ENCODE measurements at places on chromosomes 3 and 15.

- DNase-seq = no peak
Measured at GRCh38 chr3:64300790-64301423, 75.6 kb upstream of the PRICKLE2 start.

DNA sequence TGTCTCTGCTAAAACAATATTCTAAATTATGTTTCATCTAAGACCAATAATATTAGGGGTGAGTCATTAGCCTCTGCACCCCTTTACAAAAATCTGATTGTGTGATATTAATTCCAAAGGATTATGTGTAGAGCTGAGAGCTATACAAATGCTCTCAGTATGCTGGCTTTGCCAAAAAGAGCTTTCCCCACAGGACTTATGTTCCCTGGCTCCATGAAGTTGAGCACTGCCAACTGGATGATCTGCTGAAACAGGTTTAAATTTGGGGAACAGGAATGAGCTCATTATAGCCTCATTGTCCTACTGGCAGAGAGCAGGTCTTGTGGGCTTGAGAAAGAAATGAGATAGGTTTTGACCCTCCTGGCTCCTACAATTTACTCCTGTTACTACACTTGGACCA is 347.8 kb upstream of the LMCD1 start:
- no peak for DNase-seq

DNA sequence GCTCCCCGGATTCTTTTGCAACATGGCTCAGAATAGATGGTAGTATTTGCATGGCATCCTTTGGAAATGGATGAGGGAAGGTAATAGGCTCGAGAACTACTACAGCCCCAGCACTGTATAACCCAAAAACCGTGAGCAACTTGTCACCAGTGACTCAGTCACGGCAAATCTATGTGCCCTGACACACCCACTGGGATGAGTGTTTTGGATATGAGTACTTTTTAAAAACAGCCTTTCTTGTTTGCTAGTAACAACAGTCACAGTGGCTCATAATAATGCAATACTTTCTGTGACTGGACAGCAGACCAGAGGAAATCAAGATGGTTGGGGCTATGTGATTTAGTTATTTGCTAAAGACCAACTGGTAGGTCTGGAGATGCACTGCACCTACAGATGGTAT is 299.6 kb downstream of the ULK4 start:
- DNase-seq = no peak

- DNase-seq = no peak
Measured at GRCh38 chr3:78832785-78833204, 935.0 kb downstream of the ROBO1 start.

- no peak for DNase-seq
Measured at GRCh38 chr15:58081891-58082290, 16.4 kb upstream of the ALDH1A2 start.

DNA sequence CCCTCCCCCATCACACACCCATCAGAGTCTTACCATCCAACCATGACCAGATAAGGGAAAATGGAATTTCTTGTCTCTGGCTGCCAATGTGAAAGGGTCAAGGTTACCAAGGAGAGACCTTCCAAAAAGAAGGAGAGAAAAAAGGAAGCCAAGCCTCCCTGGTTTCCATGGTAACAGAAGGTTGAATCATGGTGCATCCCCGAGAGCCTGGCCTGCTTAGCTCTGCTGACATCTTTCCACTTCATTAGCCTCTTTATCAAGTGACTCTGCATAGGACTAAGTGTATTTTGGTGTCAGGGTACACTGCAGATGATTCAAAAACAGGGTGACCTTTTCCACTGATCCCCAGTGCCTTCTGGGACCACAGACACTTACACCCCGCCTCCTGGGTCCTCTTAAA is 225.7 kb upstream of the PPP2R3A start:
- no peak for DNase-seq

DNA sequence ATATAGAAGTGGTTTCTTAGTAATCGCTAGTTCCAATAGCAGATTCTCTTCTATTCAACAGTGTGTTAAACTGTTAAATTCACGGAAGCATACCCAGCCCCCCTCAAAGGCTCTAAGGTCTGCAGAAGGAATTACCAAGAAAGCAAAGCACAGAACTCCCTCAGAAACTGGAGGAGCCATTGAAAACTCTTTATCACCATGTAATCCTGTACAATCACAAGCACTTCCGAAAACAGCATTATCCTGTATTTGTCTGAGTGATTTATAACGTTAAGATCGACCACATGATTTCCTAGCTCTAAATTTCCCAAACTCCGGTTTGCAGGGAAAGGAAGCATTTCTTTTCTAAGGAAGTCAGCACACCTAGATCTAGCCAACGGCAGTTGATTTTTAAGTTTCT is 20.0 kb downstream of the MYO1E start:
- DNase-seq = no peak

DNA sequence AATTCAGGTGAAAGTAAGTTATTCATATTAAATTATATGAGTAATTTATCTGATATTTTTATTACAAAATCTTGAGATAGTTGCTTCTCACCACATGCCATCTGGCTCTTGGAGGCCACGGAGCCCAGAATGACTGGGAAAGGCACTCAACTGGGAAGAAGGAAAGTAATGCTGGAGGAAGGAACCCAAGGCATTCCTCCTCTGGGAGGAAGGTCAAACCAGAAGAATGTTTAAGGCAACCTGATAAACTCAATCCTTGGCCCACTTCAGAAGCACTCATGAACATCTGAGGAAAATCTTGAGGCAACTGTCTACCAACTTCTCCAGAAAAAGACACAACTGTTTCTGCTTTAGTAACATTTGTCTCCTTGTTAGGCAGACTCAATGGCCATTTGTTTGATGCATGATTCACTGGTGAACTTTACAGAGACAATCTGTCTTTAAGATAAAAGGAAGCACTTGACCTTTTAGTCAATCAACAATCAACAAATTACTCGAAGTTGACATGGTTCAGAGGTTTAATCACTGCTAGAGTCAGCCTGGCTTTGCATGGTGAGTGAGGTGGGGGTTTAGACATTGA is 261.4 kb upstream of the MME start:
- no peak for DNase-seq

- no peak for DNase-seq
Measured at GRCh38 chr15:98582900-98583554, 65.3 kb upstream of the IGF1R start.

DNA sequence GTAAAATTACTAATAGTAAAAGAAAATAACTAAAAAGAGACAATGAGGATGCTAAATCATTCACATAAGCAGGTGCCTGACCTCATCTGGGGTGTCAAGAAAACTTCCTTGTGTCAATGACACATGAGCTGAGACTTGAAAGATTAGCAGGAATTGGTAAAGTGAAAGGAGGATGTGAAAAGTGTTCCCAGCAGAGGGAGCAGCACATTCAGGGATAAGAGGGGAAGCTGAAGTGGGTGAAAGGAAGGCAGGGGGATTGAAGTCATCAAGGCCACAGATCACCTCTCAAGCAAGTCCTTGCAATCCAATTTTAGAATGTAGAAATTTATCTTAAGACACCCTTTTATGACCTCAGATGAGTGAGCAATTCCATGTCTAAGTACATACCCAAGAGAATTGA is 60.2 kb upstream of the ACP3 start:
- peak; percentile 78 for DNase-seq

DNA sequence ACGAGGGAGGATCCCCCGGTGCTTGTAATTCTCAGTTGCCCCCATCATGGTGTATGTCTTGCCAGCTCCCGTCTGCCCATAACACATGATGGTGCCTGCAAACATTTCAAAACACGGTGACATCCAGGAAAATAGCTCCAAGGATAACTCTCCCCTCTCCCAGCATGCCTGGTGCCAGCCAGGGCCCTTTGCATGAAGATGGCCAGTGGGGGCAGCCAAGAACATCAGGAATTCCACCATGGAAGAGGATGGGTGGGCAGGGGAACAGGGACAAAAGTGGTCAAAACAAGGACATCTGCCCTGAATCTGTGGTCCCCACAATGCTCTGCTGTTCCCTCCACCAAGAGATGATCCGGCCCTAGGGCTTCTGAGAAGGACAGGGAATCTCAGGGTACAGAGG is 9.0 kb downstream of the KIF9 start:
- no peak for DNase-seq

GRCh38 chr3:152359385-152360248 is 90.9 kb downstream of the MBNL1 start:
- no peak for DNase-seq

- DNase-seq = peak; percentile 68
Measured at GRCh38 chr15:70284438-70285214, 186.9 kb upstream of the TLE3 start.

GRCh38 chr3:2354702-2355101 is 256.0 kb downstream of the CNTN4 start:
- DNase-seq = no peak

DNA sequence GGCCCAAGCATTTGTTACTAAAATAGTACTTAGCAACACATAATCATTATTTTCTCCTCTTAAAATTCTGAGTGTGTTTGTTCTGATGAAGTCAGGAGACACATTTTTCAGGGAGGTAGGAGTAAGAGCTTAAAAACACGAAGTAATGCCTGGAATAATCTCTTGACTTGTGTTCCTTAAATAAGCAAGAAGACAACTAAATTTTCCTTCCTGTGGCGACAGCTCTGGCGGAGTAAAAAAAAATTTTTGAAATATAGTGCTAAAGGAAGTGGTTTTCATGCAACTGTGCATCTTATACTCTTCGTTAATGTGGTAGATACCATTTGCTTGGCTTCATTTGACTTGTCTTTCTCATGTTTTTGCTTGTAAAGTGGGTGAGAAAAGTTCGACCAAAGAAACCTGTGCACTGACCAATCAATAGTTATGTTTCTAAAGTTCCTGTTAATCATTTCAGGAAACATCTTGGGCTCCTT is 11.1 kb upstream of the MBNL1 start:
- DNase-seq = peak; percentile 61

DNA sequence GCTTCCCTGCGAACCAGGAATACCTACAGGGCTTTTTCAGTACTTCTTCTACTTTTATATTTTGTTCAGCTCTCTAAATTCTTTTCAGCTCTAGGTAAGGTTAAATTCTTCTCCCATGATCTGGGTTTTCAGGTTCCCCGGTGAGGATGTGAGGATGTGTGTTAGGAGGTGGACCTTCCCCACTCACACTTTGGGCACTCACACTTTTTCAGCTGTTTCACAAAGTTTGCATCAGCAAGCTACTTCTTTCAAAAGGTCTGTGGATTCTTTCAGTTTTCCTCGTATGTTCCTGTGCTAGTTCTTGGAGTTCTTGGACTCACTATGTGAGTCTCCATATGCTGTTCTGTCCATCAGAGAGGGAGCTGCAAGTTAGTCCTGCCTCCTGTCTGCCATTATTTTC is 13.9 kb upstream of the OR5K2 start:
- DNase-seq = no peak

DNA sequence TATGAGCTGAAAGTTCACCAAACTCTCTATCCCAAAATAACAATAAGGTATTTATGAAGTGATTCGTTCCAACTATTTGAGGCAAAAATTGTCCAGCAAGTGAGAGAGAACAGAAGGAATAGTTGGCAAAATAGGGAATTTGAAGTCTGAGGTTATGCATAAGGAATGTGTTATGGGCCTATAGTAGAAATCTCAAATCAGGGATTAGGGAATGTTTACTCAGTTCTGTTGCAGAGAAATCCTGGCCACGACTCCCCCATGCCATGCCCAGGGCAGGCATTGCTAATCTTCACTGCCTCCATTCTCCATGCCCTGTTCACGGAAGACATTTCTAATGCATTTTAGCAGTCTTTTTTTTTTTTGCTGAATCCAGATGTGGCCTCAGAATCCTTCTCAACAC is 58.6 kb downstream of the FLNB start:
- no peak for DNase-seq

GRCh38 chr3:49724586-49724985 is 835 bp upstream of the GMPPB start:
- DNase-seq = no peak

DNA sequence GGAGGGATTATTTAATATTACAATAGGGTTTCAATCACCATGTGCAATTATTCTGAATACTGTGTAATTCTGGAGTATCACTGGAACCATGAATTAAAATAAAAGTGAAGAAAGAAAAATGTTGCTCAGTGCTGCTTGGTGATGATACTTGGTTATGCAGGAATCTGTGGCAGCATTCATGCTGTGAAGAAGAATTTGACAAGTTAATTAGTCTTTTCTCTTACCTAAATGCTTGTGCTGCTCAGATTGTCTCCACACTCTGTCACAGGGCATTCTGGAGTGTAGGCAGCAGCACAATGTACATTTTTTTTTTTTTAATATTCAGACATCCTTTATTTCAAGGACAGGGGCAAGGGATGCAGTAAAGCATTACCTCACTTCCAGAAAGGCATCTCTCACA is 749.3 kb upstream of the CADM2 start:
- no peak for DNase-seq

GRCh38 chr15:101672298-101672697 is 20.1 kb upstream of the TM2D3 start:
- DNase-seq = no peak

DNA sequence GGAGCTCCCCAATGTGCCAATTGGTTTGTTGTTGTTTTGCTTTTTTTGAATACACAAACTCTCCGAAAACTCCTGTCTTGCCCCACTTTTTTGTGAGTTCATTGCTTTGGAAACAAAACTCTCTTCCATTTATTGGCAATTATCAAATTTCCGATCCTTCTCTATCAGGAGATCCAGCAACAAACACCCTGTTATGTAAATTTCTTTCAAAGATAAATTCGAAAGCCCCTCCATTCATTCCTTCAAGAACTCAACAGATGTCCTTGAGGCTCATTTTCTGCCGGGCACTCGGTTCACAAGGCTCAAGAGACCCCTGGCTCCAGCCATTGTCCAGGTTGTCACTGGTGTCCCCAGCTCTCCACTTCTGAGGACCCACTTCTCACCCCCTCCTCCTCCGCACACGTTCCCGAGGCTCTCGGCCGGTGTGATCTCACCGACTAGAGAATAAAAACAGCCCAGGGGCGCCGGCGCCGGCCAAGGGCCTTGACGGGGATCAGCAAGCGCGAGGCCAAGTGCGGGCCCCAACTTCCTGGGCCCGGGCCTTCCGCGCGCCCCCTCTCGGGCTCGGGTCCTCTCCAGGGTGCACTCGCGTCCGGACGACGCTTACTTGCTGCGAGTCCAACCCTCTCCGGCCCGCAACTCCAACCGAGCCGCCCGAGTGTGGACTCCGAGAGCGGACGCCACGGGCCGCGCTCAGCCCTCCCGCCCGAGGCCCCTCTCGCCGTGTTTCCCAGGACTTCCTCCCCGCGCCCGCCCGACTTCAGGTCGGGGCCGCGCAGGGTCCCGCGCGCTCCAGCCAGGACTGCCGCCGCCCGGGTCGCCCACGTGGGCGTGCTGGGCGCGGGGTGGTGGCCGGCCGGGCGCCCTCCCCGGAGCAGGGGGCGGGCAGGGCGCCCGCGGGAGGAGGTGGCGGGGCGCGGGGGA is 533 bp upstream of the SMAD3 start:
- DNase-seq = peak; percentile 35

- DNase-seq = no peak
Measured at GRCh38 chr3:44682182-44682896, 30.1 kb upstream of the ZNF502 start.
